ENCODE measurements at places on chromosomes 7 and 10. TPM values are rescaled to one million over a fixed set of nuclear protein-coding genes. Genes with fewer than 3 reads are reported as not detected.

DNA sequence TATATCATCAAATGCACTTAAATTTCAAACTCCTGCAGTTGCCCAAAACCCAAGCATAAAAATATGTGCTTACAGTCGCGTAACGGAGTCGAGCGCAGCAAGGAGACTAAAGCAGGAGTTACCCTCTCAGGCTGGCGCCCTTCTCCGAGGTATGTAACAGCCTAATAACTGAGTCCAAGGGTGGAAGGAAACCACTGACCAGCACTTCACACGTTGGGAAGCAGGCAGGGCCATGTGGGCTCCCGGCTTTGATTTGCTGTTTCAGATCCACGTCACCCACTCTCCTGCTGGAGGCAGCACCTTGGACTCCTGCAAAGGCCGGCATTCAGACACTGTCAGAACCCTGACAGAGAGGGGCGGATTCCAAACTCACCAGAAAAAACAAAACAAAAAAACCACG lies 123.8 kb downstream of the DIP2C start:
- H3K4me1 ChIP-seq, result no peaks in the 10 kb centered on the region
- no peak overlapping the region for H3K27ac ChIP-seq
- peaks cover 21% of the 10 kb centered on the region for H3K36me3 ChIP-seq
- peaks cover 8% of the 10 kb centered on the region for H3K27me3 ChIP-seq
- DNase-seq, result no peak

GRCh38 chr10:102705531-102705930 lies 8.7 kb downstream of the ARL3 start:
- H3K27me3 ChIP-seq, result no peaks in the 10 kb centered on the region
- no peaks in the 10 kb centered on the region for H3K36me3 ChIP-seq
- peaks cover 1% of the 10 kb centered on the region for H3K4me1 ChIP-seq
- H3K4me3 ChIP-seq, result no peak overlapping the region
- no peak overlapping the region for H3K27ac ChIP-seq
- DNase-seq, result no peak

GRCh38 chr7:111363099-111363498 lies 199.2 kb downstream of the IMMP2L start:
- H3K27ac ChIP-seq, result no peak overlapping the region
- peaks cover 4% of the 10 kb centered on the region for H3K36me3 ChIP-seq
- no peak for DNase-seq
- no peaks in the 10 kb centered on the region for H3K4me1 ChIP-seq
- H3K27me3 ChIP-seq, result no peaks in the 10 kb centered on the region

- H3K36me3 ChIP-seq, result no peaks in the 10 kb centered on the region
- no peak overlapping the region for H3K4me3 ChIP-seq
- no peak overlapping the region for H3K27ac ChIP-seq
- H3K27me3 ChIP-seq, result peaks cover 10% of the 10 kb centered on the region
- H3K4me1 ChIP-seq, result no peaks in the 10 kb centered on the region
These were observed 4.3 kb downstream of the NEBL start for GRCh38 chr10:20892796-20893195.

GRCh38 chr10:44576702-44577191 lies 191.8 kb upstream of the CXCL12 start:
- DNase-seq, result no peak
- H3K4me1 ChIP-seq, result no peaks in the 10 kb centered on the region
- H3K4me3 ChIP-seq, result no peak overlapping the region
- no peaks in the 10 kb centered on the region for H3K36me3 ChIP-seq
- H3K27ac ChIP-seq, result no peak overlapping the region
- H3K27me3 ChIP-seq, result no peaks in the 10 kb centered on the region

- no peak for DNase-seq
- no peak within 1 kb of the TSS for H3K27ac ChIP-seq
- peaks cover 4% of the 10 kb centered on the region for H3K36me3 ChIP-seq
- H3K4me1 ChIP-seq, result peaks cover 15% of the 10 kb centered on the region
- H3K4me3 ChIP-seq, result peak within 1 kb of the TSS; percentile 73
- H3K27me3 ChIP-seq, result peaks cover 54% of the 10 kb centered on the region
These were observed at the start of gene DLG5 for GRCh38 chr10:77926566-77927401. Gene DLG5 (minus strand): TSS chr10:77926755. CDS start chr10:77926520, 235 bp downstream.

The AFAP1L2 gene
- 2.3 TPM for polyA plus RNA-seq

The CDC14C gene
- not detected for polyA plus RNA-seq

The ECD gene
- 19.9 TPM for polyA plus RNA-seq

The PTPRZ1 gene
- not detected for polyA plus RNA-seq

The PVRIG gene
- polyA plus RNA-seq, result 85.4 TPM

The SVOPL gene
- 3.7 TPM for polyA plus RNA-seq

All from naive thymus-derived CD8-positive, alpha-beta T cell (primary cell).